ENCODE measurements at places on chromosomes 2 and 18.

DNA sequence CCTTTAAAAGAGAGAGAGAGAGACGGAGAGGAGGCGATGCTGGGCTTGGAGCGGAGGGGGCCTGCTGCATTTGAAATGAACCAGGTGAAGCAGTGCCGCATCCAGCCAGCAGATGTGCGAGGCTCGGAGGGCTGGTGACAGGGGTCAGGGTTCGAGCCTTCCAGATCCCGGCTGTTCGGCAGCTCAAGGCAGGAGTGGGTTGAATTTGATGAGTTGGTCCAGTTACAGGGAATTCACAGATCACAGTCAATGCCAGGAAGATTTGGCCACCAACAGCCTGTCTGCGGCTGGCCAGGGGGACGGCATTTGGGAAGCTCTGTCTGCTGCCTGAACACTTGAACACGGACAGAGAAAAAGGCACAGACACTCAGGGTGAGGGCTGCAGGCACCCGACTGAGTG lies 48.6 kb downstream of the PTGR3 start:
- DNase-seq, result no peak

DNA sequence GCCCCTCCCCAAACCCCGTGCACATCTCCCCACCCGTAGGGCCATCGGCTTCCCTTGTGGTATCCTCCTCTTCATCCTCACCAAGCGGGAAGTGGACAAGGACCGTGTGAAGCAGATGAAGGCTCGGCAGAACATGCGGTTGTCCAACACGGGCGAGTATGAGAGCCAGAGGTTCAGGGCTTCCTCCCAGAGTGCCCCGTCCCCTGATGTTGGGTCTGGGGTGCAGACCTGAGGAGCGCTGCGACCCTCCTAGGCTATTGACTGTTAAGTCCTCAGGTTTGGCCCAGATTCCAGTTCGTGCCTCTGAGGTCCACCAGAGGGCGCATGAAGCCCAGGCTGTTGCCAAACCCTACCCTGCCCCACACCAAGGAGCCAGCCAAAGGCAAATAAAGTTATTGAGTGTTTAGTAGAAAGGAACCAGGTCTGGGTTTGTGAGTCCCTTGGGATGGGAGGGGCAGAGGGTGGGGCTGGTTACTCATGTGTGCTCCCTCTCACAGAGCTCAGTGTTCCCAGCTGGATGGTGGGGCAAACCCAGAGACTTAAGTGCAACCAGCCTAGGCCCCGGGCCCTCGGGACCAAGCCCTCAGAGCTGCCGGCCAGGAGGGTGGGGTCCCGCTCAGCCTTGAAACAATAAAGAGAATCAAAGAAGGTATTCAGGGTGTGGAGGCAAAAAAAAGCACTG lies 2.4 kb downstream of the PNKD start:
- DNase-seq, result peak; percentile 72

DNA sequence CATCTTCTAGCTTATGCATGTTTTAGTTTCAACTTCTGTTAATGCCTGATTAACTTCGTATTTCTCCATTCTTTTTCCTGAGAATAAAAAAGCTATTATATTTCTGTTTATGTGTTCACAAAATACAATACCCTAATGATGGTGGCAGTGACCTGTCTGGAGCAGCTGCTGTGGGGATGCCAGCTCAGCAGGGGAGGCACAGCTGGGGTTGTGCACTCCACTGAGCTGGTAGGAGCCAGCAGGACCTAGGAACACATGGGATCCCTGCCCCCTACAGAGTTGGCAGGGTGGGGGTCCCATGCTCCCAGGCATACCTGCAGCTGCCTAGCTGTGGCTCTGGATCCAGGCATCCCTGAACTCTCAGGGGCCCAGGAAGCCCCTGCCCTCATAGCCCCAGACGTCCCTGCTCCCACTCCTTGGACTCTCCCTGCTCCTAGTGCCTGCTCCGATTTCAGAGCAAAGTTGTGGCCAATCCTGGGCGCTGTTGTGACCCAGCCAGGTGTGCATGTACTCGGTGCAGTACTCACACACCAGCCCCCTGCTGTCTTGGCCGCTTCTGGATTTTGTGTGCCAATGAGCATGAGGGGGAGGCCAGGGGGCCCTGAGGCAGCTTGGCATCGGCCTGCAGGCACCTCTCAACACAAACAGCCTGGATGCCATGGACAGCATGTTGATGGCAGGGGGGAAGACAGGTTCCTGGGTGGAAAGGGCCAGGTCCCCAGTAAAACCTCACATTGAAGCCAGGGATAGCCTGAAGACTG lies 546.0 kb downstream of the ZNF804A start:
- DNase-seq, result peak; percentile 44

DNA sequence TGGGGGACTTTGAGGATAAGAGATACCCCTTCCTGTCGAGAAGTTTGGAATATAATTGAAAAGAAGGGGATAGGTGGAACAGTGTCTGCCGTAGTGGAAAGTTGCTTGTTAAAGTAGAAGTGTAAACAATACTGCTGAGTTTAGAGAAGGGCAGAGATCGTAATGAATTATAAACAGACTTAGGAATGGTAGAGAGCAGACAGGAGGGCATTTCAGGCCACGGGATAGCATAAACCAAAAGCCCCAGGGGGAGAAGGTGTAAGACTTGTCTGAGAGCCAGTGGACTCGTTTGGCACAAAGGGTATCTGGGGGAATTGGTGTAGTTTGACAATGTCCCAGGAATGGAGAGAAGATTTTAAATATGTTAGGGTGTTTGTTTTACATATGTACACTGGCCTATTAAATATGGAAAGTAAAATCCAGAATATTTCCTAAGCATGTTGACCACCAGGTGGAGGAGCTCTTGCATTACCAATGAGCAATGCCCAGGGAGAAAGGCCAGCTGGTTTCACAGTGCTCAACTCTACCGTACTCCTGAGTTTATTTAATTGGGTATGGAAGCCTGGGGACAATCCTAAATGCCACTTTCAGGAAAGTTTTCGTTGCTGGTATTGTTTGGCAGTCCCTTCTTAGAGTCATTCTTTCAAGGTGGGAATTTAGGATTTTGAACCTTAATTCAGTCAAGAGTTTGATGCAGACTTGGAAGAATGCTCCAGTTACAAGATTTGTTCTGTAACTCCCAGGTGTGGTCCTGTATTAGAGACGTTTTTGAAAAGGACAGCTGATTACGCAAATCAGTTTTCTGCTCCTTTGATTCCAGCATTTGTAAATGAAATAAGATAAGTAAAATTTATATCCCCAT lies 7.5 kb downstream of the COPS8 start:
- DNase-seq, result peak; percentile 41

- DNase-seq, result no peak
These were observed 58.6 kb downstream of the FN1 start for GRCh38 chr2:215377283-215377682.

GRCh38 chr2:45812011-45812500 lies 160.6 kb downstream of the PRKCE start:
- DNase-seq, result no peak

DNA sequence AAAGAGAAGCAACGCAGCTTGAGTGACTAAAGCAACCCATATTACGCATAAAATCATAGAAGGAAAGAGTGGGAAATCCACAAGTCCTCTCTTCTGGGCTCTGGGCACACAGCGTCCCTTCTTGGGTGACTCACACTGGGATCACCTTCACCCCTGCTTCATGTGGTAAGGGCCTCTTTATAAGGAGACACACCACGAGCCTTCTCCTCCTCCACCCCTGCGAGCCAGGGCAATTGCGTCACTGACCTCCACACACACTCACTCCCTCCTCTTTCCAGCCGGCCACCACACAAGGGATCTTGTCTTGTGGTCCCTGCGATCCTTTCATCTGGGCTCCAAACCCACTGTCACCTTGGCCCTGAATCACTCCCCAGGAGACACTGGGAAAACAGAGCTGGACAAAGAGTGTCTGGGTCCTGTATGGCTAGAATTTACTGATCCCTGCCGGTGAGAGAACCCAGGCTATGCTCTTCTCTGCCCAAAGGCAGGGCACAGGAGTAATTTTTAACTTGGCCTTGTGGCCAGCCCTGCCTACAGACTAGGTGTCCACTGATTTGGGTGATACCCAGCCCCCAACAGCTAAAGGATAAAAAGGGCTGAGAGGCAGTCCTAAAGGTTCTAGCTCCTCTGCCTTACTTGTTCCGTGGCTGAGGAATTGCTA lies 35.3 kb downstream of the NHEJ1 start:
- DNase-seq, result no peak

DNA sequence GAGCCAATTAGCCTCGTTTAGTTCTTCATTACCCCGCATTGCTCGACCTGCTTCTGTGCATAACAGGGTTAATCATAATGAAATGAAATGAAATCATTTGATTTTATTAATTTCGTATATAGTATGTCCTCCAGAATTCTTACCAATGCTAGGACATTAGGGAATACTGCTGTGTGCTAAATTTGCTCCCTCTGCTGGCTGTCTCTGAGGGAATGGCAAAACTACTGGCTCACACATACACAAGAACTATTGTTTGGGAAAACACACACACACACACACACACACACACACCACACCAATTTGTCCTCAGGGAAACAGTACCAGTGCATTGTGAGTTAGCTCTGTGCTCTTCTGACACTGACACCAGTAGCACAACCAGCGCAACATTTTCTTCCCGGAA lies 273.3 kb upstream of the TCF4 start:
- peak; percentile 52 for DNase-seq

DNA sequence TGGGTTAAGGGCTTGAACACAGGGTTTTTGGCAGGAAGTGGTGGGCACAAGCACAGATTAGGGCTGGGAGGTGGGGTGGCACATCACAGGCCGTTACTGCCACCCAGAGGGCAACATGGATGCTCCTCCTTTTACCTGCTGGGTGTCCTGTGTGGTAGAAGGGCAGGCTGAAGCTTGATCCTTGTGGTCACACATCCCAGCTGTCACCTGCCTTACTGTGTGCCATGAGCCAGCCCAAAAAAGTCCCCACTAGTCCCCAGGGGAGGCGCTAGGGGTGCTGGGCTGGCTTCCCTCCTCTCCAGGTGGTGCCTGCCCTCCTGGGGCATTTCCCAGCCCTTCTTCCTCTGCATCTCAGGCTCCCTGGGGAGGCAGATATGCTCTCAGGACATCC lies 50.5 kb upstream of the ALPP start:
- no peak for DNase-seq

DNA sequence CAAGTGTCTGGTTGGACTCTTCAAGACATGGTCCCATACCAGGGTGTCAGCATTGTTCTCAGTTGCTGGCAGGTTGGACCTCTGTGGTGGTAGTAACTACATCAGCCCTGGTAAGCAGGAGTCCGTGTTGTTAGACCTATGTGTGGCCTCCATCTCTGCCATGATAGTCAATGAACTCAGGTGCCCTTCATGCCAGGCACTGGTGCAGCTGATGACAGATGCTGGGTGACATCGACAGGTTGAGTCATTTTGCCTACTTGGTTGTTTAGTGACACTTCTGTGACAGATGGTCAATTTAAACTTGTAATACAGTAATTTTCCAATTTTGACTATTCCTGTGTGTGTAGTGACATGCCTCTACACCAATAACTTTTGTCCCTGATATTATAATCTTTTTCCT lies 189.7 kb downstream of the SP3 start:
- no peak for DNase-seq

GRCh38 chr2:54629914-54630857 lies 93.3 kb upstream of the EML6 start:
- no peak for DNase-seq

GRCh38 chr2:43023791-43024514 lies 202.5 kb downstream of the ZFP36L2 start:
- no peak for DNase-seq

DNA sequence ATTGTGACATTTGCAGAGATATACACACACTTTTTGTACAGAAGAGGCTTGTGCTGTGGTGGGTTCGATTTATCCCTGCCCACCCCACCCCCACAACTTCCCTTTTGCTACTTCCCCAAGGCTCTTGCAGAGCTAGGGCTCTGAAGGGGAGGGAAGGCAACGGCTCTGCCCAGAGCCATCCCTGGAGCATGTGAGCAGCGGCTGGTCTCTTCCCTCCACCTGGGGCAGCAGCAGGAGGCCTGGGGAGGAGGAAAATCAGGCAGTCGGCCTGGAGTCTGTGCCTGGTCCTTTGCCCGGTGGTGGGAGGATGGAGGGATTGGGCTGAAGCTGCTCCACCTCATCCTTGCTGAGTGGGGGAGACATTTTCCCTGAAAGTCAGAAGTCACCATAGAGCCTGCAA lies 40.0 kb downstream of the STEAP3 start:
- DNase-seq, result no peak

DNA sequence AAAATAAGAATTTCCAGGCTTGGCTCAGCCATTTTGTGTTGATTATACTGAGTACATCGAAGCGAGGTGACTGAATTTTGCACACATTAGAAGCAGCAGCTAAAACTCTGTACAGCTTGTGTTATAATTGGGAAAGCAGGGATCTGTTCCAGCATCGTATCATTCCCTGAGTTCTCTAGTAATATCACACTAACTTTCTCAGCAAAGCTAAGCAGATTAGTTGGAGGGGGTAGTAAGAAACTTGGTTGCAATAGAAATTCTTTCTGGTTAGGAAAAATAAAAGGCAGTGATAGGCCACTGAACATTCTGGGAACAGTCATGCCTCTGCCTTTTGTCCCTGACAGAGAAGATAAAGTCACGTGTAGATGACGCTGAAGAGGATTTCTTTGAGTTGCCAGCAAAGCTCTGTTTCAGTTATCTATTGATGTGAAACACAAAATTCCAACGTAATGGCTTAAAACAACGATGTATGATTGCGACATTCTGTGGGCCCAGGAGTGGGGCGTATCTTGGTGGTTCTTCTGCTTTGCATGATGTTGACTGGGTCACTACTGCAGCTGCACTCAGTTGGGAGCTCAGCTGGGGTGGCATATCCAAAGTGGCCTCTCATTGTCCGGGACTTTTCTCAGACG lies 202.1 kb upstream of the MEX3C start:
- no peak for DNase-seq

DNA sequence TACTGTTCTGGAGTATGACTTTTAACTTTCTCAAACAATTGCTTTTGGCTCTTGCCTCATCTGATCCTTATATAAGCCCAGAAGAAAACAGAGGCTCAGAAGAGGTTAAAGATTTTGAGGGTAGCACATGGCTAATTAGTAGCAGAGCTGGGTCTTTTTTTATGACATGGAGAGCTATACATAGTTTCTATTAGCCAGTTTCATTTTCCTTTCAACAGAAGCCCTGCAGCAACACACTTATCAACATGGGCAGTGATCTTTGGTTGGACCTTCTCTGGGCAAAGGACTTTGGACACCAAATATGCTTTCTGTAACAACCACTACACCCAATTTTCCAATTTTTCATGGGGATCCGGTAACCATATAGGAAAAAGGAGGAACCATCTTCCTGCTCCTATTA lies 64.9 kb downstream of the NCKAP5 start:
- DNase-seq, result no peak

GRCh38 chr2:72386288-72386687 lies 238.6 kb upstream of the CYP26B1 start:
- DNase-seq, result no peak

GRCh38 chr18:25494888-25495287 lies 142.9 kb upstream of the ZNF521 start:
- DNase-seq, result no peak
